ENCODE measurements at places on chromosomes 13 and 19.

DNA sequence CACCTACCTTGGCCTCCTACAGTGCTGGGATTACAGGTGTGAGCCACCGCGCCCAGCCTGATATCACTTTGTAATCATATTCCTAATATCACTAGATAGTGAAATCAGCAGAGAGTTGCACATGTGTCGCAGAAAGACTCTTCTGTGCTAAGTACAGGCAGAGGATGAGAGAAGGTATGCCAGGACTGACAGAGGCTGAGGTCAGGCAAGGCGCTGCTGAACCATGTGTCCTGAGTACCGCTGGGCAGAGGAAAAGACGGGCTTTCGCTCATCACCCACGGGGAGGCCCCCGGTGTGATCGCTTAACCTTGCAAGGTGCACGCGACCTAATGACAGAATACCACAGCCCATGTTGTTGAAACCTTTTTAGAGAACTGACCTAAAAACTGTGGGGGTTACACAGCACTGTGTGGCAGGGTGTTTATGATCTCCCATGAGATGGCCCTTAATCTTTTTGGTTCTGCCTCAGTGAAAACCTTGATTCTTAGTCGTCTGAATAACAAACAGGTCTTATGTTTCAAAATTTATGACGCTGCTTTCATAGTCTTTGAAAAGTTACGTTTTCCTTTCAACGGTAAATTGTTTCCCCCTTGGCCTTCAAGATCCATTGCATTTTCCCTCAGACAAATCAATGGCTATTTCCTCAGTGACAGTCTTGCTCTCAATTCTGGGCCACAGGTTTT is 12.2 kb downstream of the GJA3 start:
- DNase-seq = no peak

- DNase-seq = no peak
Observed at GRCh38 chr13:74850893-74851292, 631.1 kb downstream of the TBC1D4 start.

GRCh38 chr13:101155920-101156319 is 260.4 kb downstream of the NALCN start:
- peak; percentile 13 for DNase-seq

GRCh38 chr13:114037674-114038073 is 63.8 kb upstream of the C13orf46 start:
- DNase-seq = no peak

- DNase-seq = no peak
Observed at GRCh38 chr13:79667771-79668170, 186.8 kb downstream of the NDFIP2 start.

GRCh38 chr19:47331490-47331889 is 485 bp upstream of the C5AR2 start:
- no peak for DNase-seq

GRCh38 chr19:12937093-12937926 is 1.1 kb upstream of the CALR start:
- DNase-seq = peak; percentile 55

- peak; percentile 7 for DNase-seq
Observed at GRCh38 chr13:89401264-89401675, 1730.1 kb downstream of the SLITRK5 start.

DNA sequence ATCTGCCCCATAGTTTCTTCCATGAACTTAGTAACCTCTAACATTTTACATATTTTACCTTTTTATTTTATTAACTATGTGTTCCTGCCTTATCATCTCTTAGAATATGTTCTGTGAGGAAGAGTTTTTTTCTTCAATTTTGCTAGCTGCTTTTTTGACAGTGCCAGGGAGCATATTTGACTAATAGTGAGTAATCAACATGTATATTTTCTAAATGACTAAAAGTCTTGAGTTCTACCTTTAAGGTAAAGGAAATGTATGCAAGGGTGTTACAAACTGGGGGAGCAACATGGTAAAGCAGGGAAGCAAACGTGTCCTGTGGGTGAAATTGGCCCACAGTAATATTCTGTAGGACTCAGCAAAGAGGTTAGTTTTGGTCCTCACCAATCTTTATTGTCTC is 165.5 kb downstream of the NBEA start:
- no peak for DNase-seq

GRCh38 chr19:45499196-45500180 is 1.2 kb downstream of the PPM1N start:
- DNase-seq = peak; percentile 36

DNA sequence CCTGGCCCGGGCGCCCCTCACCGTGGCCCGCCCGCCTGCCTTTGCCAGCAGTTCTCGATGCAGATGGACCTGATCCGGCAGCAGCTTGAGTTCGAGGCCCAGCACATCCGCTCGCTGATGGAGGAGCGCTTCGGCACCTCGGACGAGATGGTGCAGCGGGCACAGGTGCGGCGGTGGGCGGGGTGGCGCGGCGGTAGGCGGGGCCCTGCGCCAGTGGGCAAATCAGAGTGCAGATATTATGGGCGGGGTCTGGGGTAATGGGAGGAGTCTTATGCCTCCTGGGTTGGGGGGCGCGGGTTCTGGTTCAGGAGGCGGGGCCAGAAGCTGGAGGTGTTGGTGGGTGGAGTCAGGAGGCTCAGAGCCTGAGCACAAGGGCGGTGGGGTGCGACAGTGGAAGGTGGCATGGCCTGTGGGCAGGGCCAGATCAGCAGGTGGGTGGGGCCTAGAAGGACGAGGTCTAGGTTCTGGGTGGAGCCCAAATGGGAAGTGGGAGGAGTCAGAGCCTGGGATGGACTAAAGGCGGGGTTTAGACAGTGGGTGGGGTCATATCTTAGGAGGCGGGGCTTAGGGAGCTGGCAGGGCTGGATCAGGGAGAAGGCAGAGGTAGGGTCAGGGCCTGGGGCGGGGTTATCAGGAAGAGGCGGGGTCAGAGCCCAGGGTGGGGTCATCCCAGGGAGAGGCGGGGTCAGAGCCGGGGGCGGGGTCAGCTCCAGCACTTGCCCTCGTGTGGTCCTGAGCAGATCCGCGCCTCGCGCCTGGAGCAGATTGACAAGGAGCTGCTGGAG is 5.6 kb downstream of the APC2 start:
- peak; percentile 60 for DNase-seq

GRCh38 chr13:42279080-42279479 is 7.1 kb downstream of the AKAP11 start:
- DNase-seq = no peak

GRCh38 chr19:39996218-39996810 is 546 bp upstream of the ZNF546 start:
- DNase-seq = no peak

- no peak for DNase-seq
Observed at GRCh38 chr19:18784786-18785120, 6.4 kb downstream of the COMP start.

GRCh38 chr19:20237773-20238623 is 71.0 kb downstream of the ZNF486 start:
- peak; percentile 95 for DNase-seq

GRCh38 chr13:47508527-47509228 is 492.4 kb downstream of the SUCLA2 start:
- DNase-seq = no peak

- no peak for DNase-seq
Observed at GRCh38 chr19:41220811-41221210, 1.8 kb downstream of the AXL start.

DNA sequence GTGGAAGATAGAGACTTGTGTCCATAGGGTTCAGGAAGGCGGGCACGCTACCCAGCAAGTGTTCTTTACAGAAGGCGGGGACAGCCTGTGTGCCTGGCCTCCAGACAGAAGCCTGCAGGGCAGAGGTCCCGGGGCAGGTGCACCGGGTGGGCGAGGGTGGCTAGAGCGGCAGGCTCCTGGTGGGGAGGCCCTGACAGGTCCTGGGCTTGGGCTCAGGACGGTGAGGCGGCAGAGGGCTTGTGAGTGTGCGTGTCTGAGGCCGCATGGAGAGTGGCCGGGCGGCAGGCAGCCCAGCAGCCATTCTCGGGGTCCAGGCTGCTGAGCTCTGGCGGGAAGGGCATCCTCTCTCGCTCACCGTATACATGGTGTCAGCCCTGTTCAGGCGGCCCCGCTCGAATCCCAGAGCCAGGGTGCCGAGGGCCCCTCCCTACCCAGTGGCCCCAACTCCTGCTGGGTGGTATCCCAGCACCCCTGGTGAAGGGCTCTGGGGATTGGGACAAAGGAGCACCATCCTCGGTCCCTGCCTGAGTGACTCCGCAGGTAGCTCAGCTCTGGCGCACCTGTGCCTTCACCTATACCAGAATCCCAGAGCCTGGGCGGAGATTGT is 3.0 kb upstream of the AMH start:
- no peak for DNase-seq

DNA sequence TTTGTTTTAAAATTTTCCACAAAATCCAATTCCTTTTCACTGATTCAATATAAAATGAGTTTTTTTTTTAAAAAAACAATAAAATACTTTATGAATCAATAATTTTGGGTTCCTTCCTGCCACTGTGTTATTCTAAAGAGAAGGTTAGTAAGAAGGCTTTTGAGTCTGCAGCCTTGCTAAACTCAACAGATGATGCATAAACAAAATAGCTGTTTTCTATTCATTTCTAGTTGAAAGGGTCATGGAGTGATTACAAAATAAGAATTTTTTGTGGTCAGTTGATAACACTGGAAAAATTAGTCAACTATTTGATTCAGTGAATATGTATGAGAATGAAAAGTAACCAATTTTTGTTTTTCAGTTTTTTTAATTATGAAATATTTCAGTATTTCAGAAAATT is 169.9 kb downstream of the VWA8 start:
- DNase-seq = no peak

GRCh38 chr19:55251341-55252081 is 7.3 kb downstream of the PPP6R1 start:
- peak; percentile 57 for DNase-seq

DNA sequence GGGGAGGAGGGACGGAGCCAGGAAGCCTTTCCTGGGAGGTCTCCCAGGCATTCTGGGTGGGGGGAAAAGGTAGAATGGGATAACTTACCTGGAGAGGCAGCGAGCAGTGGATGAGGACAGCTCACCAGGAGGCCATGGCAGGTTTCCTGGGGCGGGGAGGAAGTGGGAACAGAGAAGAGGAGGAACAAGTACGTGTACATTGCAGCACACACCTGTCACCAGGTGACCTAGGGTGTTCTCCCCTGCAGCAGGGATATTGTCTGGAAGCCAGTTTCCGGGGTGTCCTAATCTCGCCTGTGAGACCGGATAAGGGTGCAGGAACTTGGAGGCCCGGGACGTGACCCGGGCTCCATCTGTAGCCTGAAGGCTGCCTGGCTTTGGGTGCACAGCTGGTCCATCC is at the start of gene FUT3:
TSS of gene FUT3 (minus strand) at position 148 of the 400 bp plus-strand sequence.
- no peak for DNase-seq

- no peak for DNase-seq
Observed at GRCh38 chr13:99352351-99353245, 45.4 kb upstream of the GPR183 start.

DNA sequence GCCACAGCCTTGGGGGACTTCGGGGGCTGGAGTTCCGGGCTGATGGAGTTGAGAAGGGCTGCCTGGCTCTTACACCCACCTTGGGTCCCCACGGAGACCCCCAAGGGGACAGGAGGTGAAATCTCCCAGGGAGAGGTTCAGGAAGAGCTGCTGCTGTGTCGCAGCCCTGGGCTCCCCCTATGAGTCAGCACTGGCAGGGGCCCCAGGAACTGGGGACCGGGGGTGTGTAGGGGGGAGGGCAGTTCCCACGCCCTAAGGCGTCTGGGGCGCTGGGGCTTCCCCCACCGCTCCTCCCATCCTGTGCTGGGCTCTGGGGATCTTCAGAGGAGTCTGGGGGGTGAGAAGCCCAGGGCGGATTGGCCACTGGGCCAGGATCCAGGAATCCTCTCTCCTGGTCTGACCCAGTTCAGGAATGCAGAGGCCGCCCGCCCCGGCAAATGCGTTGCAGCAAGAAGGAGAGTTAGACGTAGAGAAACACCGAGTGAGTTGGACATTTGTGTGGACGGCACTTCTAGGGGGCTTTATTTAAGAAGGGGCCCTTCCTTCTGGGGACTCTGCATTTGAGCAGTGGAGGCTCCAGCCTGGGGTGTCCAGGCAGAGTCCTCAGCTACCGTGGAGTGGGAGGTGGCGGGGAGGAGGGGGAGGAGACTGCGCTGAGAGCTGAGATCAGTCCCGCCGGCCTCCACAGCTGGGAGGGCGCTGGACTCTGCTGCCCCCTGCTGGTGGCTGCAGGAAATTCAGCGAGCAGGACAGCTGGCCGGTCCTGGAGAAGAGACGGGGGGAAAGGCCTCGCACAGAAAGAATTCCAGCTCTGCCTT is 15.0 kb upstream of the NANOS3 start:
- DNase-seq = peak; percentile 95

- DNase-seq = no peak
Observed at GRCh38 chr19:52094526-52095130, 937 bp downstream of the ZNF841 start.

DNA sequence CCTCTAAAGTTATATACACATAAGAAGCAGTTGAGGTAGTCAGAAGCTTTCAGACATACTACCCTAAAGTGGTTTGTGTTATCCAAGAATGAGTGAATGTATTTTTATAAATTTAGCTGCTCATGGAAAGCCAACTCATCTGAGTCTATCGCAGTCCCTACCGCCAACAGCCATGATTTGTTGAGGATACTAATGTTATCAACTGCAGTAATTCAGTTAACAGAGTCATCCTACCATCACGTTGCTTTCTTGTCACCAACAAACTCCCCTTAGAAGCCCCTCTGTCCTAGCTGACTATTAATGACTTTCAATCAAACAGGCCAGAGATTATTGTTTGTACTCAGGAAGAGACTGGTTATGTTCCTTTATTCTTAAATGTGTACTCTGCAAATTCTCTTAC is 169.9 kb downstream of the DCT start:
- no peak for DNase-seq

DNA sequence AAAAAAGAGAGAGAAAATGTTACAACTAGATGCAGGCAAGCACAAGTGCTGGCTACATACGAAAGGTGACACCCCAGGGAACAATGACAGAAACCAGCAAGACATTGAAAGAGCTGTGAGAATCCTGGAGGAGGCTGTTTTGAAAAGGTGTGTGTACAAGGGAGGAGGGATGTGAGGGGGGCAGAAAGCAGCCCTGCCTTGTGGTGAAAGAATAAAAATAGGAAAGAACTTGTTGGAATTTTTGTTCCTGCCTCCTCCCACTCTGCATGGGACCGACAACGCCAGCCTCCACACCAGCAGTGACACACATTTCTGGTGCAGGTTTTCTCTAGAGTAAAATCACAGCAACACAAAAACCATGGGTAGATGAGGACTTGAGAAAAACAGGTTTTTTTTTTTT is 1258.6 kb downstream of the PCDH9 start:
- no peak for DNase-seq

DNA sequence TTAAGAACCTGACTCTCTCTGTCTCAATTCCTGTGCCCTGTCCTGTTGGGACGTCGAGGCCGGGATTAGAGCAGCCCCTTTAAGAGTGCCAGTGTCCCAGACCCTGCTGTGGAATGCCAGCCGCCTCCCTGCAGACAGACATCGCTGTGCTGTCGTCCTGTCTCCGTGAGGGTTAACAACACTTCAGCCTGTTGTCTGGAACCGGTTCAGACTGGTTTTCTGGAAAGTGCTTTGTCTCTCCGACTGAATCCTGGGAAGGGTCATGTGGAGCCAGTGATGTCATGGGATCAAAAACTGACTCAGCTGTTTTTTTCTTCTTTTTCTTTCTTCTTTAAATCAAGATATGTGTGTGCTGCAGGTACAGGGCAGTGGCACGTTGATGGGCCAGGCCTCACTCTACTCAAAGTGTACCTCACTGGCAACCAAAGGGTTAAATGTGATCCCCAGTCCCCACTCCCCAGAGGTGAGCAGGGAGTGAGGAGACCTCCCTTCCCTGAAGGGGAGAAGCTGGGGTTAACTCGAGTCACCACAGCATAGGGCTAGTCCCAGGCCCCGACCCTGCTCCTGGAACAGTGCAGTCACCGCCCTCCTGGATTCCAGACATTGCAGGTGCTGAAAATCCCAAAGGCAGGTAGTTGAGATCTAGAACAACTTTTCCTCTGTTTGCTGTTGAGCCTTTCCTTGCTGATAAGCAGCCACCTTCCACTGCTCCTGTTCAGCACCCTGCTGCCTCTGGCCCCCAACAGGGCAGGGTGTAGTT is 50.8 kb downstream of the TSSK6 start:
- peak; percentile 56 for DNase-seq

All from dermis blood vessel endothelial cell (primary cell).